DMS 273 treated with DMSO at 0.1 percent for 48 hours (cell line): ENCODE measurements at places on chromosomes 5 and 9.
A peak's percentile ranks its signal among the peaks of the same experiment; 100 is the strongest.

- no peak for DNase-seq
Measured at GRCh38 chr9:130320723-130321481, 55.3 kb downstream of the HMCN2 start.

GRCh38 chr5:81181576-81182316 lies 51.4 kb upstream of the CKMT2 start:
- no peak for DNase-seq

DNA sequence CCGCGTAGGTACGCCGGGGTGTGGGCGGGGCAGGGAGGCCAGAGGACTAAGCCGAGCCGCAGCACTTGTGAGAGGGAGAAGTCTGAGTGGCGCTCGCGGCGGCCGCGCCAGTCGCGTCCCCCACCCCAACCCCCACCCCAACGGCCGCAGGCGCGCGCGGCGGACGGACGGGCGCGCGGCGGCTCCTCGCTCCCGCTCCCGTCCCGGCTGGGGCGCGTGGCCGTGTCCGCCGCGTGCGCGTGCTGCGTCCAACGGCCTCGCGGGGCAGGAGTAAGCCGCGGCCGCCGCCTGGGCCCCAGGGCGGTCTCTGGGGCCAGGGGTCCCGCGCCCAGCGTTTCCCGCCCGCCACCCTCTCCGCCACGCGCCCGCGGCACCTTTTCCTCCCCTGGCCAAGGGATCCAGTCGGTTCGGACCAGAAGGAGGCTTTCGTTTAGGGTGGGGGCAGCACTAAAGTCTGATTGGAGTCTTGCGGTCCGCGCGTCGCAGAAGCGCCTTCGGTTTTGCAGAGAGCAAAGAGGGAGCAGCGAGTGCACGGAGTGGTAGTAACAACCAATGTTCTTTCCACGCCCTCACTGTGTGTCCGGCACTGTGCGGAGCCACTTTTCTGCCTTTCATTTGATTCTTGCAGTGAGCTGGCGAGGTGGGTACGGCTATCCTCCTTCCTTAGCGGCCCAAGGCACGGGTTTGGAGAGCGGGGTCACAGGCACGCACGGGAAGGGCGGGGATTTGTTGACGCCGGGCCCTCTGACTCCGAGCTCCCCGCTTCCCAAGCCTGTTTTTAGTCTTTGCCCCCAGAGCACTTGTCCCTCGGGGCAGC lies 483 bp downstream of the G3BP1 start:
- no peak for DNase-seq

DNA sequence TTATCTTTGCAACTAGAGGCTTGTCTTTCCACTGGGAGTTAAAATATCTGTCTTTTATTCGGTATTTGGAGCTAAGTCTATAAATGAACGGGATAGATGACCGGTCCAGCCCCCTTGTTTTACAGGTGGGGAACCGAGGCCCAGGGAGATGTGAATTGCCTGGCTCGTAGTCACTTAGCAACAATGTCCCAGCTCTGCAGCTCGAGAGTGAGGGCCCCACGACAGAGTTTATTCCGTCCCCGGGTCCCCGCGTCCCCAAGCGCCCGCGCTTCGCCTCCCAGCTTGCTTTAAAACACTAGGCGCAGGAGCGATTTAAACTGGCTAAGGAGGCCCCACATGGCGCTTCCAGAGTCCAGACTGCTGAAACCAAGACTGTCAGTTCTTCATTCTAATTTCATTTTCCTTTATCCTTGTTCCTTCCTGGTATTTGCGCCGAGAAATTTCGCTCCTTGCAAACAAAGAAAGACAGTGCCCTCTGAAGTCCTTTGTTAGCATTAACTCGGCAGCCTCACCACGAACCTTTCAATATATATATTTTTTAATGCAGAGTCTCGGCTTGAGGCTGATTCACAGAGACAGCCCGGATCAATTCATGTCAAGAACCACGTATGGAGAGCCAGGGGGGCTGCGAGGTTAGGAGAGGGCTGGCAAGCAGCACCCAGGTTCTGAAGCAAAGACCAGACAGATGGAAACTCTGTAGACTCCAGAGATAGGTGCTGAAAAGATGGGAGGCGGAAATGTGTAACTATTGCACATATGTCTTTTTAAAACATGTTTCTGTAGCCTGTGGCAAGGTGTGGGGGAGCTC lies 1.4 kb upstream of the ENC1 start:
- peak; percentile 72 for DNase-seq

- DNase-seq: no peak
Measured at GRCh38 chr9:96186591-96187011, 115.4 kb downstream of the HSD17B3 start.

DNA sequence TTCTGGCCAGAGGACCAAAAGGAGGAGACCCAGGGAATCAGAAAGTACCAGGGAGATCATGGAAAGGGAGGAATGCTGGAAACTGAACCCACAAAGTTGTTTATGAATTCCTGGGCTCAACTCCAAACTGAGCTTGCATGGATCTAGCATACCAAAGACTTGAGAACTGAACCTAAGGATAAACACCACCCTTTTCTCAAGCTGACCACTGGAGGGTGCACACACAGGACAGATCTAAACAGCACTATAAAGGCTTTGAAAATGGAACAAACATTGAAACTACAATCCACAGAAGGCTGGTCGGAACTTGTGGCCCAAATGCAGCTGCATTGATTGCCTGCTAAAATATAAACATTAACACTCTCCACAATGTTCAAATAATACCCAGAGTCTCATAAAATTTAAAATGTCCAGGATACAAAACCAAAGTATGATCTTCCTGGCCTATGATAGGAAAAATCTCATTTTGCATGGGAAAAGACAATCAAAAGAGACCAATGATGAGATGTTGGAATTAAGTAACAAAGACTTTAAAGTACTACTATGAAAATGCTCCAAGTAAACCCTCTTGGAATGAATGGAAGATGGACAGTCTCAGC lies 15.6 kb upstream of the IRF1 start:
- DNase-seq: peak; percentile 21

DNA sequence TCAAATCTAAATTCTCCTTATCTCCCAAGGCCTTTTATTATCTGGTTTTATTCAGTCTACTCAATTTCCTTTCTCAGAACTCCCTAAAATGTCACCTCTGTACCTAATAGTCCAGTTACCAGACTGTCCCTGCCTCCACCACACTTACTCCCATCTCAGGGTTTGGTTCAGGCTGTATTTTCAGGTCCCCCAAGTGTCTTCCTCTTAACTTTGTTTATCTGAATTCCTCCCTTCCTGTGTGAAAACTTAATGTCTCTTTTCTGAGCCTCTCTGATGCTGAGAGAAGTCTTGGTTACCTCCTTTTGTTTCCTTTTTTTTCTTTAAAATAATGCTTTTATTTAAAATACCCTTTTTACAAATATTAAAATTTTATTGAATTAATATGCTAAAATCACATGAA lies 133.4 kb downstream of the PAM start:
- no peak for DNase-seq

GRCh38 chr9:6413365-6414246 lies 607 bp downstream of the UHRF2 start:
- no peak for DNase-seq

- no peak for DNase-seq
Measured at GRCh38 chr9:35827486-35827885, 1.0 kb downstream of the FAM221B start.

DNA sequence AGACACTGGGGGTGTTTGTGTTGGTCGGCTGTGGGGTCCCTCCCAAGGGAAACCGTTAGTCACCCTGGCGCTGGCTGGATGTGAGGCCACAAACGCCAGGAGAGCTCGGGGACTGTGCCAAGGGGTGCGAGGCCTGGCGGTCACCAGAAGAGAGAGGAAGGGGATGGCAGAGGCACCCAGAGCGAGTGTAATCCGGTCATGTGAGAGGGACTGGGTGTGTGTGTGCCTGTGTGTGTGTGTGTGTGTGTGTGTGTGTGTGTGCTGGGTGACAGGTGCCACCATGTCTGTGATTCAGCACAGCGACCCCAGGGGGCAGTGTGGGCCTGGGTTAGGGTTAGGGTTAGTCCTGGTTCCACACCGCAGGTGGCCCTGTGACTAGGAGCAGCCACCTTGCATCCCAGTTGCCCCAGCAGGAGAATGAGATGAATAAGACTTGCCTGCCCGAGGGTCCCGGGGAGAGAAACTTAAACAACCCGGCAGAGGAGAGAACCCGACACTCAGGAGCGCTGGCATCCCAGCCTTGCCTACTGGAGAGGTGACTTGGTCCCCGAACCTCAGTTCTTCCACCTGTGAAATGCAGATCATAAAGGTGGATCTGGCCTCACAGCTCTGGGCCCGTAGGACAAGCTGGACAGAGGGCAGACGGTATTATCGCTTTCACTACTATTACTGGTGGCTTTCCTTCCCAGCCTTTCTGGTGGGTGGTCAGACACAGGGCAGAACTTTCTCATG lies 1.4 kb upstream of the ADAMTSL2 start:
- DNase-seq: no peak

DNA sequence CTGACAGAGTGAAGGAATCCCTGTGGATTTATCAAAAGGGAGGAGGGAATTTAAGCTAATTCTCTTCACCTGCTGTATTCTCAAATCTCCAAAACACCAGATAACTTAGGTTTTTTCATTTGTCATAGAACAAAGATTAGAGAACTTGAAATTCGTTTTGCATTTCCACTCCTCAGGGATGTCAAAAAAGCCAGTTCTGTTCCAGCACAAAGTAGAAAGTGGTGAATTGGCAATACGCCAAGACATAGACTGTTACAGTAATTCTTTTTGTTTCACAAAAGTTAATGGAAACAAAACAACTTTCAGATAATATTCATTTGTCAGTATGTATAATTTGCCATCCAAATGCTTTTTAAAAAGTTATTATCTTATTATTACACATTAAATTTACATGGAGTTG lies 15.0 kb downstream of the S1PR3 start:
- no peak for DNase-seq

DNA sequence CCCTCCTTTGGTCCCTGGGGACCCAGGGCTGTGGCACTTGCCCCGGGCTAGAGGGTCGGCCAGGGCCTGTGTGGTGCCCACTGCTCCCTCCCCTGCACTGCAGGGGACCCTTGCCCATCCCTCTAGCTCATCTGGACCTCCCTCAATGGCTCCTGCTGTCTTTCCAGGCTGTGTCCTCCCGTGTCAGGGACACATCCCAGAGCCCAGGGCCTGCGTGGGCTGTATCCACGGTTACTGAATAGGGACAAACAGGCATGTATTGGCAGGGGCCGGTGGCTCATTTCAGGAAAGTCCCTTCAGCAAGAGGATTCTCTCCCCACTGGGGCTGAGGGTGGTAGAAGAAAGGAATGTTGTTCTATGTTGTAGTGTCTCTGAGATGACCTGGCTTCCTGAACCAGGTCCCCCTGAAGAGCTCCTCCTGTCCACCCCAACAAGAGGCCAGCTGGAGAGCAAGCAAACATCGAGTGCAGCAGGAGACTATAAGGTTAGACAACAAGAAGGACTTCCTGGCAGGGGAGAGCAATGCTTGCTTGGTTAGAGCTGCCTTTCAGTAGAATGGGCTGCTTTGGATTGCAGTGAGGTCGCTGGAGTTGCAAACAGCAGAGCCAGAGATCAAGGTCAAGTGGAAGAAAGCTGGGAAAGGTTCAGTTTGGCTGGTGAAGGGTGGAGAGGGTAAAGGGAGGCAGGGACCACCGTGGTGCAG lies 1.0 kb upstream of the CRB2 start:
- DNase-seq: no peak

DNA sequence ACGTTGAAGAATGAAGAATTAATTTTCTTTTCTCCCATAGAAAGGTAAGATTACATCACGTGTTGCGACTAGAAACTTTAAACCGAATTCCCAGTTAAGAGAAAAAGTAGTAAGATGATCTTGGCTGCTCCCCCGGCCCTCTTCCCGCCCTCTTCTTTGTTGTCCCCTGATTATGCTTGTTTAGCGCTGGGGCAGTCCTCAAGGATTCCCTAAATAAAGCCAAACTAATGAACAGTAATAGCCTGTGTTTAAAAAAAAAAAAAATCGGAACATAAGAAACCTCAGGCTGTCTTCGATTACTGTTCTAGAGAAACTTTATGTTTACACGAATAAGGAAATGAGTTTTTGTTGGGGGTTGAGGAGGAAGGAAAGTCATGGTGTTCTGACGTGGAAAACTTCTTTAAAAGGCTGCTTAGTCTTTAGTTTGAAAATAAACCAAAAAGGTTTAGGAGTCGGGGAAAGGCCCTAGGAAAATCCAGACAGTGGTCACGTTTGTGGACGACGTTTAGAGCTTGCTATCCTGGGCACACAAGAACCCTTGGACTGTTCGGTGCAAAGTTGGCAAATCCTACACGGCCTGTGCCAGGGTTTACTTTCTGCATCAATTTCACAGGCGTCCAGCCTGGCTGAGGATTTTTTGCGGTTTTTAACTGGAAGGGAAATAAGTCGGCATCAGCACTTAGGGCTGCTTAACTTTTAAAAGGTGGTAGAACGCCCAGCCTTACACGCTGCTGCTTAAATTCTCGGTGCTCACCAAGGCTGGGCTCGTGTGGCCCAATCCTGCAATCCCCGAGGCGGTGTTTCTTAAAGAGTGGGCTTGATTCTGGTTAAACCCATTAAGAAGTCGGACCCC lies 1.1 kb upstream of the MAT2B start:
- DNase-seq: peak; percentile 54

- DNase-seq: no peak
Measured at GRCh38 chr5:95895771-95896170, 65.9 kb downstream of the ELL2 start.

DNA sequence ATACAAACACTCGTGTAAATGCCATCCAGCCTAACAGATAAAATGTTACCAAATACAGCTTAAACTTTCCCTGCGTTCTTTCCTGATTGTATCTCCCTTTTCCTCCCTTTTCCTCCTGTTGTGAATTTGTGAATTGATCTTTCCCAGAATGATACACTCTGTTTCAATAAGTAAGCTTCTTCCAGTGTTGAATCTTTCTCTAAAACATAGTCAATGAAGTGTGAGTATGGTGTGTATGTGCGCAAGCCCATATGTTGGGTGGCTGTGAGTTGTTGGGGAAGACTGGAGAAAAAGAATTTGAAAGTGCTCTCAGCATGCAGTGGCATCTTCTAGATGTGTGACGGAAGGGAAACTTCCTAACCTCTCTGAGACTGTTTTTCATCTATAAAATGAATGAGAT lies 143.1 kb upstream of the KLF4 start:
- no peak for DNase-seq

DNA sequence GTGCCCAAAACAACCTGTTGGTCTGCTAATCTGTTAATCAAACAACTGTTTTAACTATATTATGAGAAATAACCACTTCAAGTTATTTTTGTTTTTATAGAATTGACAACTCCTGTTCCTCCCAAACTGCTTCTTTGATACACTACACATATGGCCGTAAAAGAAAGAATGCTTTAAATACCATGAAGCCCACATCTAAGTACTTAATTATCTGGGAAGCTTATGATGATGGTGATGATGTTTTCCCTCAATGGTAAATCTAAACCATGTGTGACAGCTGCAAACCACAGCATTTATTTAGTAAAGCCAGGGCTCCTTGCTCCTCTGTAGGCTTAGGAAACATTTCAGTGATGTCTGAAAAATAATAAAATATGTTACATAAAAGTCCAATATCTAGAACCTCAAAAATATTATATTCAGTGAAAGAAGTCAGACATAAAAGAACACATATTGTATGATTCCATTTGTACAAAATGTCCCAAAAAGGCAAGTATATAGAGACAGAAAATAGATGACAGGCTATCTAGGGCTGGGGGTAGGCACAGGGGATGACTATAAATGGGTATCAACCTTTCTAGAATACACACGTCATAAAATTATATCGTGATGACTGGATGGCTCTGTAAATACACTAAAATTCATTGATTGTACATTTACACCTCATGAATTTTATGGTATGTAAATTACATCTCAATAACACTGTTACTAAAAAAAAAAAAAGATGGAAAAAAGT lies 154.1 kb downstream of the EFNA5 start:
- DNase-seq: no peak
